Activated CD4-positive, alpha-beta T cell treated with anti-CD3 and anti-CD28 coated beads, Interleukin-2, amount 50 U/mL, for 48 hours (primary cell): ENCODE measurements at places on chromosomes 11 and 22.

DNA sequence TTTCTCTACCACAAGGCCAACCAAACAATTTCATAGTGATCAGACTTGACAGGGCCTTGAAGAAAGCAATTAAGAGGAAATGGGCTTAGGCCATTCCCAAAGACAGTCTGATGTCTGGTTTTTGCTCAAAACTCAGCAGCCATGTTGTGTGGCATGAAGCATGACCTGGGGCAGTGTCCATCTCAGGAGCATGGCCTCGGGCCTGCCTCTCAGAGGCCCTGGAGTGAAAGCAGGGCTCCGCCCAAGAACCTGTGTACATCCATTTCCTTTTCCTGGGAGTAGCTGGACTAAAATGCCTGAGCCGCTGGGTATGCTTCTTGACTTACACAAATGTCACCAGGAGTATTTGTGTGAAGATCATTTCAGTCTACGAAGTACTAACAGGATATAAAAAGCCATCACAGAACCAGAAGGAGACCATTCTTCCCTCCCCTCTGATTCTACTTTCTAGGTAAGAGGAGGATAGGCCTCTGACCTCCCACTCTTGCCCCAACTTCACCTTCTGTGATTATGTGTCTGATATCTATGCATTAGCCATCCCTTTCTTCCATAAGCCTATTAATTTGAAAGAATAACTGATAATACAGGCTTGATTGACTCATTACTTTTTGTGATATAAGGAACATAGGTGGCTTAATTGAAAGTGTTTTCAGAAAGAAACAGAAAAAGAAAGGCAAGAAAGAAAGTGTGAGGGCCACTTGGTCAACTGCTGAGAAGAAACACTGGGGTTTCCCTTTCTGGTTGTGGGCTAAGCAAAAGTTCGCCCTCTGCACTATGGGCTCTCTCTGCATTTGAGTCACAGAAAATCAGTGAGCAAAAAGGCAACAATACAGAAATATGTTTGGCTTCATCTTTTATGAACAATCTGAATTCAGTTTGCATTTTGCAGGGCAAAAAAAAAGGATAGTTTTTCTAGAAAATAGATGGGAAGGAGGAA, 188.6 kb upstream of the MTMR2 start:
- peak; percentile 15 for DNase-seq

GRCh38 chr11:25163421-25163820, 666.6 kb downstream of the LUZP2 start:
- no peak for DNase-seq

GRCh38 chr11:132888226-132888625, 644.1 kb downstream of the OPCML start:
- DNase-seq = no peak

GRCh38 chr22:28333088-28333487, 346.6 kb downstream of the TTC28 start:
- no peak for DNase-seq

DNA sequence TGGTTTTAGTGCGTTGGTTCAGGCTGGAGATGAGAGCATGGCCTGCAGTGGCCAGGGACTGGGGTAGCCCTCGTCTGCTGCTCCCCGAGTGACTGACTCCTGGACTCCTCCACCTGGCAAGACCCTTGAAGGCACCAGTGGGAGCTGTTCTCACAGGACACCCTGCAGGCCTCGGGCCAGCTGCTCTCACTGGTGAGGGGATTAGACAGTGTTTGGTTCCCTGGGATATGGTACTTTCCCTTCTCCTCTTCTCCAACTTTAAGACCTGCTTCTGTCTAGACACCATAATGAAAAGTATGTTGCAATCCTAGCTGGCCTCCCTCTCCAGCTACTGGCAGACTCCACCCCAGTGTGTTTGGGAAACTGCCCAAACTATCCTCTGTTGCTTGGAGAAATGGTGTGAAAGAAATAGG, 168.8 kb upstream of the CADM1 start:
- no peak for DNase-seq

- DNase-seq = no peak
Measured at GRCh38 chr22:49550766-49551362, 276.8 kb downstream of the BRD1 start.

- peak; percentile 25 for DNase-seq
Measured at GRCh38 chr11:17014833-17015626, 816 bp upstream of the PLEKHA7 start.

DNA sequence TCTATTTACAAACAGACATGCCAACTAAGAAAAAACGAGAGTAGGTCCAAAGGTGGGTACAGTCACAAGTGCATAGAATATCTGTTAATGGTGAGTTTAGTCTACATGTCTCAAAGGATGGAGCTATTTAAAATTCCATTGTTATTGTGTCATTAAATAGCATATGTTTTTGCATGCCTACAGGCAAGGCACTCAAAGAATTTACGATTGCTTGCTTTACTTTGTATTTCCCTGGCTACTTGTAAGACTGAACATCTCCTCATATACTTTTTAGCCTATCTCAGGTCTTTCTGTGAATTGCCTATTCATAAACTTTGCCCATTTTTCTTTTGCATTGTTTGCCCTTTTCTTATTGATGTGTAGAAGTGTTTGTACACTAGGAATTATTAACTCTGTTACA, 39.7 kb downstream of the DEUP1 start:
- no peak for DNase-seq

- DNase-seq = no peak
Measured at GRCh38 chr11:27718863-27719545, 18.7 kb upstream of the BDNF start.

GRCh38 chr11:2924381-2924780, 4.8 kb downstream of the PHLDA2 start:
- DNase-seq = no peak

- DNase-seq = no peak
Measured at GRCh38 chr22:19604711-19605268, 80.6 kb upstream of the CLDN5 start.

DNA sequence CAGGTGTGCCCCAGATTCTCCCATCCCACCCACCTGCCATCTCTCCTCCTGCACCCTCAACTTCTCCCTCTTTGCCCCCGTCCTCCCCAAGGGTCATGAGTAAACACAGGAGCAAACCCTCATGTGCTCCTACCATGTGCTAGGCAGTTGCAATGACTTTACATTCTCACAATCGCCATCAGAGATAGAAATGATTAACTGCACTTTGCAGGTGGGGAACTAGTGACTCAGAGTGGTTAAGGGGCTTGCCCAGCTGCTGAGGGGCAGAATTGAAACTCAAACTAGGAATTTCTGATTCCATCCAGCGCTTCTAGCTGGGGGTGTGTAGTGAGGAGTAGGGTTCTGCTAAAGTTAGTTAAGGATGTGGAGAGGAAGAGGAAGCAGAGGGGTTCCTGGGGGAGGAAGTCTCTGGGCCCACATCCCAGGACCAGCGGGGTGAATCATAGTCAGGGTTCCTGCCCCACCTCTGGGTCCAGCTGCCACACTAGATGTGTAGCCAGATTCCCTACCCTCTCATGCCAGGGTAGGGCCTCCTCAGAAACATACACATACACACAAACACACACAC, 16.0 kb upstream of the PRG2 start:
- peak; percentile 46 for DNase-seq

DNA sequence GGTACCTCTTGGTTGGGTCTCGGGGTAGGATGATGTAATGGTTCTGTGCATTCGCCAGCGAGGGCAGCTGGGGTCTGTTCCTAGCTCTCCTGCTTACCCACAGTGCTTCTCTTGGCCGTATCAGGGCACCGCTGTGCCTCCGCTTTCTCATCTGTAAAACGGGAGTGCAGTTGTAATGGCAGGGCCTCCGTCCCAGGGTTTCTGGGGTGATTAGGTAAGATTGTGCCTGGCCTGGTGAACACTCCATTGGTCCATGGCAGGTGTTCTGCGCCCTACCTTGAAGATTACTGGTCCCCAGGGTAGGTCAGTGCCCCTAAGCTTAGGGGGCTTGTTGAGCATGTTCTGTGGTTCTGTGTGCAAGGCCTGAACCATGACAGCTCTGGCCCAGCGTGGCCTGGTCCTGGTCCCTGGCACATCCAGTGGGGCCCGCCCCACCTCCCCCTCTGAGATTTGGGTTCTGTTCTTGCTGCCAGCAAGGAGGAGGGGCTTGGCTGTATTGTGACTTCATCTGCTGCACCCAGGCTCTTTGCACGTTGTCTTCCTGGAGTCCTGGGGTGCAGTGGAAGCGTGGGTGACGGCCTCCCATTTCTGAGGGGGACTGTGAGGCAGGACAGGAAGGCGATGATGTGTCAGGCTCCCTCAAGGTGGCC, 4.9 kb downstream of the MYRF start:
- DNase-seq = no peak

- no peak for DNase-seq
Measured at GRCh38 chr11:45449036-45449601, 163.0 kb upstream of the SYT13 start.

- DNase-seq = no peak
Measured at GRCh38 chr22:19930551-19931486, 10.8 kb upstream of the COMT start.

DNA sequence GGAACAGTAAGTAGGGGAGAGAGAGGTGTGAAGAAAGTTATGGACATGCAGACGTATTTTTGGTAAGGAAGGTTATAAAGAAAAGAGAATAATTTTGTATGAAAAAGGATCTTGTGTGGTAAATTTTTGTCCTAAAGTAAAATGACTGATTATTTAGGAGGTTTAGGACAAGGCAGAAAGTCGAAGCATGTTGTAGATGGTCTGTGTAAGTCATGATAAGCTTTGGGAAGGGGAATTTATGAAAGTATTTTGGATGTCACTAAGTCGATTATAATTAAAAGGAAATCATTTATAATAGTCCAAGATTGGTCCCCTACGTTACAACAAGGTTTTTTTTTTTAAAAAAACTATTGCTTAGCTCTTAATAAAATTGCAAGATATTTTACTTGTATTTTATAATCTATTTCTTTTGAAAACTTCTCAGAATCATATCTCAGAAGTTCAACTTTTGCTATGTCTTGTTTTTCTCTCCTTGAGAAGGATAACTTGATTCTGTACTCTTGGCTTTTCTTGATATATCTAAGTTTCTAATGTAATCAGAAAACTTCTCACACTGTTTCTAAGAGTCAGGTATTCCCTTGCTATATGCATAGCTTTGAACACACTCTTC, 10.9 kb upstream of the CABP2 start:
- DNase-seq = no peak

- no peak for DNase-seq
Measured at GRCh38 chr22:29260601-29261315, 7.0 kb downstream of the RHBDD3 start.

- DNase-seq = no peak
Measured at GRCh38 chr11:30310623-30311022, 12.3 kb upstream of the ARL14EP start.

DNA sequence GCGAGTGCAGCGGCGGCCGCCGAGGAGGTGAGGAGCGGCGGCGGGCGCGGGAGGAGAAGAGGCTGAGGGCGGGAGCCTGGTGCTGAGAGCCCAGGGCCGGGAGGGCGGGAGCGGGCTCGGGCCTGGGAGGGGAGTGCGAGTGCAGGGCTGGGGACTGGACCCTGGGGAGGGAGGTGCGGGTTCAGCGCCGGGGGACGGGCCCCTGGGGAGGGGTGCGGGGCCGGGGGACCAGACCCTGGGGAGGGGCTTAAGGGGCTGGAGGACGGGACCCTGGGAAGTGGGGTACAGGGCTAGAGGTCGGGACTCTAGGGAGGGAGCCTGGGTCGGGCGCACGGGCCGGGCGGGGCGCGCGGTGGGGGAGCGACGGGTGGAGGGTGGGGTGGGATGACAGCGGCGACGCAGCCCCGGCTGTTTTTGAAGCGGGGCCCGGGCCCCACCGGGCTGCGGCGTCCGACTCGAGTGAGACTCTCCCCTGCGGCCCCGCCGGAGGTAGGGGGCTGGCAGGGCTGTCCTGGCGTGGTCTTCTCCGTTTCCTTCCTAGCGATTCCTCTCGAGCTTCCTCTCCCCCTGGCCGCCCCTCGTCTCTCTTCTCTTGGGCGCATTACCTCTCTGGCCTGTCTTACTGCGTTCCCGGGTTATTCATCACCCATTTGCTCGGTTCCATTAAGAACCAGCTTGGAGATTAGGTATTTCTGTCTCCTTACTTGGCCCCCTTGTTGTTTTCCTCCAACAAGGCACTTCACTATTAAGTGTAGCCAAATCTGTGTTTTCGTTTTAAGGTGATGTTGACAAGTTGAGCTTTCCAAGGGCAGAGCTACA, 754 bp downstream of the NUP50 start:
- peak; percentile 31 for DNase-seq

DNA sequence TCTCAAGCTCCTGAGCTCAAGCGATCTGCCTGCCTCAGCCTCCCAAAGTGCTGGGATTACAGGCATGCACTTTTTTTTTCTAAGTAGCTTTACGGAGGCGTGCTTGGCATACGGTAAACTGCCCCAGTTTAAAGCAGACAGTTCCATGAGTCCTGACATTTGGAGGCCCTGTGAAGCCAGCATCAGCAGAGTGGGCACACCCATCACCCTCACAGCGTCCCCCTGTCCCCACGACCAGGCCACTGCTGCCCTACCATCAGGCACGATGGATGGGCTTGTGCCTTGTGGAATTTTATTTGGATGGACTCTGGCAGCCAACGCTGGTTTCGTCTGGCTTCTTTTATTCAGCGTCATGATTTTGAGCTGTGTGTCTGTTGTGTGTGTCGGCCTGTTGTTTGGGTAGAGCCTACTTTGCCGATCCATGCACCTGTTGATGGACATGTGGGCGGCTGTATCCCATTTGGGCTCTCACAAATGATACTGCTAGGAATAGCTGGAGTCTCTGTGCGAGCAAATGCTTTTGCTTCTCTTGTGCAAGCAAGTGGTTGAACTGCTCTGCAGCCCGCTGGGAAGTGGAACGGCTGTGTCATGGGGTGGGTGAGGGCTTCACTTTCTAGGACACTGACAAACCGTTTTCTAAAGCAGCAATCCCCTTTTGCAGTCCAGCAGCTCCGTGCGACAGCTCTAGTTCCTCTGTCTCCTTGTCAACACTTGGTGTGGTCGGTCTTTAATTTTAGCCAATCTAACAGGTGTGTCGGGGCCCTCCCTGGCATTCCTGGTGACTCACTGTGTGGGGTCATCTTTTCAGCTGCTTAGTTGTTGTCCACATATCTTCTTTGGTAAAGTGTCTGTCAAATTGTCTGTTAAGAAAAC, 23.8 kb downstream of the KCNQ1 start:
- no peak for DNase-seq

DNA sequence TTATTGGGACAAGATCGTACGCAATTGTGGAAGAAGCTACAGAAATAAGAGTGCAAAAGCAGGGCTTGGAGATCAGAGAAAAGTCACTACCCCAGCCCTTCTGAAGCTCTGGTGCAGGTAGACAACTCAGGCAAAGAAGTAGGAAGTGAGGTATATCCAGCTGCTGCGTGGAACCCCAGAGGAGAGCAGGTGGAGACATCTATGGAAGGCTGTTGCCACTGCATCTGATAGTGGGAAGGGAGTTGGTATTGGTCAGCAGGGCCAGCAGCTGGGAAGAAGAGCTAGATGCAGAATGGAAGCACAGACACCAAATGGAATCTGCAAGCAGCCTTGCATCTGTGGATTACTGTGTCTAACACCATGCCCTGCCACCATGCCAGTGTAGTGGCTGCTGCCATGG, 165.1 kb downstream of the WNT11 start:
- no peak for DNase-seq
